ENCODE measurements at places on chromosomes 3 and 15.

DNA sequence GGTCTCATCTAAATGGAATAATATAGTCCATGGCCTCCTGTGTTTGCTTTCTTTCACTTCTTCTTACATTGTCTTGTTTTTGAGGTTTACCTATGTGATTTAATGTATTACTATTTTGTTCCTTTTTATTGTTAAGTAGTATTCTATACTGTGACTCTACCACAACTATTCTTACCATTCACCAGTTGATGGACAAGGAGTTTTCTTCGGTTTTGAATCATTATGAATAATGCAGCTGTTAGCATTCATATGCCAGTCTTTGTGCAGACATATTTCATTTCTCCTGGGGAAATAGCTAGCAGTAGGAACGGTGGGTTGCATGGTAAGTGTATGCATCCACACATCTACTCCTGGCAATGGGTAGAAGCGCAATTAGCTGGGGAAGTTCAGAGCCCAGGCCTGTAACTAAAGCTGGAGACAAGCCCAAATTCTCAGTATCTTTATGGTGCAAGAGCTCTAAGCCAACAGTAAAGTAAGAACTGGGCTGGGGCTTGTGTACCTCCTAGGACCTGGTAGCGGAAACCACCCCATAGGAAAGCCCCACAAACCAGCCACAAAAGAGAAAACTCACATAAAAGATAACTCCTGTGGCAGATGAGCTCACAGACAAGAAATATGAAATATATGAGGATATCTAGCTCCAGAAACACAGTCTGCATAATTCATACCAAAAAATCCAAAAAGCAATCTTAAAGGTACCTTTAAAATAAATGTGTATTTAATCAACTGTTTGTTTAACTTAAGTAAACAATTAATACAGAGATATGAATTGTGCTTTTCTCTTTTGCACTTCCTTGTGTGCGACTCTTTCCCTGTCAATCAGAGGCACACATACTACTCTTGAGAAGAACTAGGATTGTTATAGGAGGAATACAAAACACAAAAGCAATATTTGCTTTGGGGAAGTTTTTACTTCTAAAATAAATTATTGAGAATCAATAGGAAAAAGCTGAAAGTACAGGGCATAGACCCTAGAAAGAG is 2.7 kb upstream of the CSTA start:
- no peak for DNase-seq

GRCh38 chr15:99406716-99407487 is 155.6 kb downstream of the LRRC28 start:
- DNase-seq = no peak

GRCh38 chr3:194874783-194875182 is 189.1 kb downstream of the FAM43A start:
- no peak for DNase-seq

DNA sequence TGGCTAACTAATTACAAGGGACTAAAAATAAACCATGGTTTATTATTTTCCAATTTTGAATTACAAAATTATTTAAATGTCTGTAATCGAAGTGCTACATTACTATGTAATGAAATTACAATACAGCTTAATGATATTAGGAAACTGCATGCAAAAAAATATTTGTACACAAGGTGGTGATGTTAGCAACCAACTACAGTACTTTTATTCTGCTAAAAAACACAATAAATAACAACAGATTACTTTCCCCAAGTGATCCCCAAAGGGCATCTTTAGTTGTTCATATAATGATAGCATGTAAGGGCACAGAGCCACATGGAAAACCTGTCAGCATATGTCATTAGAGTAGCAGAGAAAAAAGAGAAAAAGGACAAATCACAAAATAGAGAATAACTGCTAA is 147.5 kb upstream of the SOX2 start:
- DNase-seq = no peak

- no peak for DNase-seq
Measured at GRCh38 chr3:113174801-113175485, 36.4 kb upstream of the BOC start.

DNA sequence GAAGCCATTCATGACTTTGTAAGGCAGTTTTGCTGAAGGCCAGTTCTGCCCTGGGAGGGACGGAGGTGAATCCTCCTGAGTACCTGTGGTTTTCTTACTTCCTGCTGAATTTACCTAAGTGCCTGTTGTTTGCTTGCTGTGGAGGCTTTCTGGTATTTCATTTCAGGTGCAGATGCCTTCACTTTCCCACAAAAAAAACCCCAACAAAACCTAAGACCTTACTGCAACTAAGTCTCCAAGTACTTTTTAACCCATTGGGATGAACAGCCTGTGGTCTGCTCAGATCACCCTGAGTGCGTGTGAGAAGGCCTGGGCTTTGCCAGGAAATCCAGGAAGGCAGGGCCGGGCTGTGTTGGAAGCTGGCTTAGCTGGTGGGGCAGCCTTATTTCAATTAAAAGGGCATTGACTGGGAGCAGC is 65.3 kb downstream of the IGF1R start:
- no peak for DNase-seq

DNA sequence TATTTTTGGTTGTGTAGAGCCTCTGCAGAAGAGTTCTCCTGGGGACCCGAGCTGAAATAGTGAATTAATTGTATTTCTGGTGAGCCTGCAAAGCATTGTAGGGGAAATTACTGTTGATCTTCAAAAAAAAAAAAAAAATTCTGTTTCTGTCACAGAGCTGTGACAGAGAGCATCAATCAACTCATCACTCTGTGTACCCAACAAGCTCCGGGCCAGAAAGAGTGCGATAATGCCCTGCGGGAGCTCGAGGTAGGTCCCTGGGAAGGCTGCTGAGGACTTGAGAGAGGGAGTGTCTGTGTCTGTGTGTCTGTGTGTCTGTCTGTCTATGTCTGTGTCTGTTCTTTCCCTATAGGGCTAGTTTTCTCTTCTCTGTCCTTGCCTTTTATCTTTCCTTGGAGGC is 294.4 kb upstream of the TPM1 start:
- DNase-seq = no peak

- no peak for DNase-seq
Measured at GRCh38 chr3:10204921-10205320, 40.2 kb downstream of the IRAK2 start.

DNA sequence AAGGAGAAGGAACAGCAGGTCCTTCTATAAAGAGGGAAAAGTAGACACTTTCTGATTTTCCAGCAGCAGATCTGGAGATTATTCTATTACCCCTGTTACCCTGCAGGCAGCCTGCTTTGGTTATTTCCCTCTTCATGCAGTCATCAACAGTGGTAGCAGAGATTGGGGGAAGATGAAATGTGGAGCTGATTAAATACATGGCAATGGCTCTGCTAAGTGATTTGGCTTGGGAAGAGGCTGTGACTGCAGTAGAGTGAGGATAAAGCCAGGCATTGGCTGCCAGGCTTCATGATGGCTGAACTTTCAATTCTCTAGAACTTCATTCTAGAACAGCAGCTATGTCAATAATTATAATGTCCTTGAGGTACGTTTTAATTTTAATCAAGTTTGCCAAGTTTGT is 29.1 kb downstream of the PTX3 start:
- no peak for DNase-seq

- no peak for DNase-seq
Measured at GRCh38 chr15:73882761-73883419, 9.5 kb downstream of the TBC1D21 start.

DNA sequence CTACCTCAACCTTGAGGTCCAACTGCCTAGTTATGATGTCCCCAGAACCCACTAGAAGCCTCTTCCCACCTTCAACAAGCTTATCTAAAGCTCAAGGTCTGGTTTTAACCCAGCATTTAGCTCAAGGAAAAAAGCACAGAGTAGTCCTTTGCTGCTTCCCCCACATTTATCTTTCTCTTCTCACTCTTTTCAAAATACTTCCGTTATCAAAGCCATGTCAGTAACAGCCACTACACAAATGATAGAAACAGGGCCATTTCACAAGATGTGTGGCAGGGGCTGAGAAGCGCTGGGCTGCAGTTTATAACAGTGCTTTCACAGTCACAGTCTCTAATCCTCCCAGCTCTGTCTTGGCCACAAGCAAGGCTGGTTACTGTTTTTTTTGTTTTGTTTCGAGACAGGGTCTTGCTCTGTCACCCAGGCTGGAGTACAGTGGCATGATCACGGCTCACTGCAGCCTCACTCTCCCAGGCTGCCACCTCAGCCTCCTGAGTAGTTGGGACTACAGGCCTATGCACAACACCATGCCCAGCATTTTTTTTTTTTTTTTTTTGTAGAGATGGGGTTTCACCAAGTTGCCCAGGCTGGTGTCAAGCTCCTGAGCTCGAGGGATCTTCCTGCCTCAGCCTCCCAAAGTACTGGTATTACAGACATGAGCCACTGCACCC is 218.8 kb downstream of the OSBPL10 start:
- no peak for DNase-seq

DNA sequence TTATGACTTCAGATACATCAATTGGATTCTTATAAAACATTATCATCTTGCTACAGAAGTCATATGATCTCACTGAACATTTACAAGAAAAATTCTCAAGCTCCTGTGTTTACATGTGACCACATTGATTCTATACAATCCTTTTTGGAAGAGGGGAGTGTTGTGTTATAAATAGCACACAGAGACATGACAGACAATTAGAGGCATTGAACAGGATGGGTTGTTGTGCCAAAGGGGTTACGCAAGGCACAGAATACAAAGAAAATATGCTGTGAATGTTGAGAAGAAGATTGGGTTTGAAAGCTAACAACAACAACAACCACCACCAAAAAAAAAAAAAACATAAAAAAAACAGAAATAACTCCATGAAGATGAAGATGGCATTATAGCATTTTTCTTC is 32.5 kb upstream of the TBL1XR1 start:
- no peak for DNase-seq

DNA sequence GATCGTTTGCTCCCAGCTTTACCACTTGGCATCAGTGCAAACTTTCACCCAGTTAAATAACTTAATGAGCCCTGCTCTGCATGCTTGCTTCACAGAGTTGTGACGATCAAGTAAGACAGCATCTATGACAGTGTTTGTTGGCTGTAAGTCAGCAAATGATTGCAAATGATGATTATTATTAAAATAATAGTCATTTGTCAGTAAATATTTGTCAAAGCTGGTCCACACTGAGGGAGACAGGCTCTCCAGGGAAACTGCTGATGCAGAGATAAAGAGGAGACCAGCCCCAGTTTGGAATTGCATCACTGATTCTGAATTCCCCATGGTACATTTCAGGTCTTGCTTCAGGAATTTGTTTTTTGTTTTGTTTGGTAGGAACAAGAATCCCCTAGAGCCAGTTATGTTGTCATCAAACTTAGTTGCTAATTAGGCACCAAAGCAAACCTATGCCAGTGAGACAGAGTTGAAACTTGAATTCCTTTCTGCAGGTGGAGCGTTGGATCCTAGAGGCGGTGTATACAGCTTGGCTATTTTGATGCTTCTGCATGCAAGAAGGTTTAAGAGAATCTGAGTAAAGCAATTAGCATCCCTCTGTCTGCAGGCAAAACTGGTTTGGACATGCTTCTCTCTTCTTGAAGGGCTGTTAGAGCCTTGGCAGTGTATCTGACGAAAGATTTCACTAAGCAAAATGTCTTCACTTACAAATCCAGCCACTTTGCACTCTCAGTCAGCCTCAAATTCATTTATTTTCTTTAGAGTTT is 338.6 kb upstream of the TPRG1 start:
- DNase-seq = no peak

DNA sequence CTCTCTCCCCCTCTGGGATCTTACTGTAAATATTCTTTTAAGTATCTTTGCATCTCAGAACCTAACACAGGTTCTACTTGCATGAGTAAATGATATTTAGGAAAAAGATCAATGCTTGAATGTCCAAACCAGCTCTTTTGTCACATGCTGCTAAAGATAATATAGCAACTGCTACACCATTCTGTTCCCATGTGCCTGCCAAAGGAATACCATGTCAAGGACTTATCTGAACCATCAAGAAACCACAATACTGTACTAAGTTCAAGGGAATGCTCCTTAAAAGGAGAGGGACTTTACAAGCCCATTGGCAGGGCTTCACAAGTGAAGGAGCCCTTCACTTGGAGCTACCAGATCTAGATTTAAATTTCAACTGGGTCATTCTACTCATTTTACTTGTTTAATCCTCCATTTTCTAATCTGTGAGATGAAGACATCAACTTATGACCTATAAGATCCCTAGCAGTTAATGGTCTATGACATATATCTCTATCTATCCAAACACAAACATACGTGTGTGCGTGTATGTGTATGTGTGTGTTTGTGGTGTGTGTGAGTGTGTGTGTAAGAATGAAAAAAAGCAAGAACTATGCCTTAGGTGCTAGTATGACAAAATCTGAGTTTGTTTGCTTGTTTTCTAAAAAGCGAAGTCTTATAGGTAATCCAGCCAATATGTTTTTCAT is 13.0 kb upstream of the SEC62 start:
- DNase-seq = no peak

- DNase-seq = no peak
Measured at GRCh38 chr15:58459045-58459444, 27.3 kb downstream of the LIPC start.
